Kidney (tissue), 22 donors: ENCODE measurements at places on chromosomes 7 and 10. TPM values are rescaled to one million over a fixed set of nuclear protein-coding genes. Genes with fewer than 3 reads are reported as not detected.

ANXA8 gene
- total RNA-seq = 0.16 TPM

CNTNAP2 gene
- 0.13 TPM for total RNA-seq

KNDC1 gene
- 8.7 TPM for total RNA-seq

DNA sequence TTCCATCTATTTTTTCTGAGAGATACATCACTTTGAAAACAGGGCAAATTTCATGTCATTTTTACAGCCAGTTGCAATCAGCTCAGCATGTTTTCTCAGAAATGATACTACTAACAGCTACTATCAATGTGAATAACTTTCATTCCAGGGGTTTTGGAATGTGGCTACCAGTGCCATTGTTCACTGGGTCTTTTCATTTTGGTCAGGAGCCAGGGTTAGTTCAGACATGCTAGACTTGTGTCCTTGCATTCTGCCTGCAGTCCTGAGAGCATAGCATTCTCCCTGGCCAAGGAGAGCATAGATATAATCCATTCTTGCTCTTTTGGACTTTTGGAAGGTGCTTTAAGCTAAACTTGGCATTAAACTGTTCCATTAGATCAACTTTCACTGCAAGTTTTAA is 160.9 kb upstream of the NEBL start:
- H3K27me3 ChIP-seq = no peaks in the 10 kb centered on the region
- no peak for DNase-seq
- no peak overlapping the region for H3K4me3 ChIP-seq
